ENCODE measurements at places on chromosomes 13 and 19.

GRCh38 chr19:31160336-31160926 is 188.8 kb downstream of the TSHZ3 start:
- DNase-seq: no peak

DNA sequence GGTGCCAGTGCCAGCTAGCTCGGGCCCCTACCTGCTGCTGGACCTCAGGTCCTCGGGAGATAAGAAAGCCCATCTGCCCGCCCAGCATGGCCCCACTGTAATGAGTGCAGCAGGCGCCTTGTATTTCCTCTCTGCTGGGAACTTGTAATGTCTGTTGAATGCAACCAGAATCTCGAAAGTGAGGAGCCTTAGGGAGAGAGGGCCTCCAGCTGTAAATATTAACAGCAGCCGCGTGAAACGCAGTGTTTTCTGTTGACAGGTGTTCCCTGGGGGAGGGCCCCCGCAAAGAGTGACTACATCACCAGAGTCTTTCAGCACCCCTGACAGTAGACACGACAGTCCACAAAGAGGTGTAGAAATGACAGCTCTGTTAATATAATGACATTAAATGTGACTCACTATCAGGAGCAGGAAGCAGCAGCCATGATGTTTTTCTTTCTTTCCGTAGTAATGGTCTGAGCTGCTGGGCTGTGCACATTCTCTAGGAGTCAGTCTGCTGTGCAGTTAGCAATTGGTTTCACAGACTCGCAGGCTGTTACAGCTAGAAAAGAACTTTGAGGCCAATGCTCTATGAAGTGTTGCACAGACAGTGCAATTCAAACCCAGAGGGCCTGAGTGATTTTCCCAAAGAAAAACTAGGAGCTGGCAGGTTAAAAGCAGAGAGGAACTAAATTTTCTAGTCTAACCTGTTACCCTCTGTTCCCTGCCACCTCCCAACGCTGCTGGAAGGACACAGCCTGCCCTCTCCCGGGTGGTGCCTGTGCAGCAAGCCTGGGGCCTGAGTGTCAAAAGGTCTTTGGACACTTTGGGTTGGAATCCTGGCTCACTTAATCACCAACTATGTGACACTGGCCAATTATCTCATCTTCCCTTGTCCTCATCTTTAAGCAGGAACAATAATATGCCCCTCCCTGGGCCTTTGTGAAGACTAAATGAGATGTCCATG is 58.6 kb upstream of the WASF3 start:
- DNase-seq: no peak

GRCh38 chr13:81396192-81396591 is 1055.3 kb upstream of the SPRY2 start:
- no peak for DNase-seq

GRCh38 chr13:36717966-36718545 is 44.2 kb downstream of the SERTM1 start:
- DNase-seq: no peak

DNA sequence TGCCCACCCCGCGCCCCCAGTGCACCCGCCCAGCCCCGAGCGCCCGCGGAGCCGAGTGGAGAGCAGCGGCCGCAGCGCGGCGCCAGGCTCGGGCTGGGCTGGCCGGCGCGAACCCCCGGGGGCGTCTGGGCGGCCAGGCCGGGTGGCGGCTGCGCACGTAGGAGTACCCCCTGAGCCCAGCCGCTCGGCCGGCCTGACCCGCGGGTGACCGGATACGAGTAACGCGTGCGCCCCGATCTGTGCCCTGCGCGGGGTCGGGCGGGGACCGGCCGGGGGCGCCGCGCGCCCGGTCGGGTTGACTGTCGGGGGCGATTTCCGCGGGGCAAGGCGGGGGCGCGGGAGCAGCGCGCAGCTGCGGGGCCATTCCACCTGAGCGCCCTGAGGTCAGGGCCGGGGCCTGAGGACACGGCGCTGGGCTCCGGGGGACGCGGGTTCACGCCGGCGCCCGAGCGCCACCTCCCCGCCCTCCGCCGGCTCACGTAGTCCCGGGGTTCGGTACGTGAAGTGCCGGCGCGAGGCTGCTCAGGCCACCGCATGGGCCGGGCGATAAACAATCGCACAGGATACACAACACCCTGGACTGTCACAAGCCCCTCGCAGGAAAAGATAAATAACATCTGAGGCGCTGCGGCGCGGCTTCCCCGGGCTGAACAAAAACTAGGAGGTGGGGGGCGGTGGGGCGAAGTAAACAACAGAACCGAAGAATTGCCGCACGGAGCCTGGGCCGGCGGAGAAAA is 37.6 kb upstream of the FLT1 start:
- DNase-seq: no peak

GRCh38 chr19:10289167-10289835 is 451 bp upstream of the ICAM5 start:
- no peak for DNase-seq

- DNase-seq: no peak
Observed at GRCh38 chr13:82717249-82717648, 1165.0 kb downstream of the SLITRK1 start.

GRCh38 chr19:570937-571565 is 1.3 kb upstream of the BSG start:
- DNase-seq: no peak
